Fibroblast of mammary gland (primary cell): ENCODE measurements at places on chromosomes 1 and 21.

DNA sequence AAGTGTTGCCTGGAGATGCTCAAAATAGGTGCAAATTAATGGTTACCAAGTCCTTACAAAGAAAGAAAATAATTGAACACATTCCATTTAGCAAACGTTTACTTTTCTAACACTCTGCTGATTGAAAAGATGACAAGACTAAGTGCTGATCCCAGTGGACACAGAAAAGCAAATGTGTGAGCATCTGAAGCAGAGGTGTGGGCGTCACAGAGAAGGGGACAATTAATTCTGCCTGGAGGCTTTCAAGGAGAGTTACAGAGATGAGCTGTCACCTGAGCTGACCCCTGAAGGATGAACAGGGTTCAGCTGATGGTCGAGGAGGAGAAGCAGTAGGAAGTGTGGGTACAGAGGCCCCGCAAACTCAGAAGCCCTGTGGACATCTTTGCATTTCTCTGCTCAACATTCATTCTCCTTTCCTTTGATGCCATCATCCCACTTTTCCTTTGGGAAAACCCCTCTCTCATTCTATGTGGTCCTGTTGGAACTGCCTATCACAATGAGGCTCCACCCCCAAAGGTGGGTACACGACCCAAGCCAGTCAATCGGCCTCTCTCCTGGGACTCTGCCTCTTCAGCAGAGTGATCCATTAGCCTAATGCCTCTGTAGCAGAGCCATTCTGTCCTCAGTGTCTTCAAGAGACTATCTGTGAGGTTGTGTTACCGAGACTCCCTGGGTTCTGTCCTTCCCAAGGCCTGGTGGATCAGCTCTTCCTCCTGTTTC is 17.2 kb upstream of the PLA2G2E start:
- DNase-seq = no peak

GRCh38 chr1:199305053-199305452 is 666.2 kb downstream of the PTPRC start:
- no peak for DNase-seq

DNA sequence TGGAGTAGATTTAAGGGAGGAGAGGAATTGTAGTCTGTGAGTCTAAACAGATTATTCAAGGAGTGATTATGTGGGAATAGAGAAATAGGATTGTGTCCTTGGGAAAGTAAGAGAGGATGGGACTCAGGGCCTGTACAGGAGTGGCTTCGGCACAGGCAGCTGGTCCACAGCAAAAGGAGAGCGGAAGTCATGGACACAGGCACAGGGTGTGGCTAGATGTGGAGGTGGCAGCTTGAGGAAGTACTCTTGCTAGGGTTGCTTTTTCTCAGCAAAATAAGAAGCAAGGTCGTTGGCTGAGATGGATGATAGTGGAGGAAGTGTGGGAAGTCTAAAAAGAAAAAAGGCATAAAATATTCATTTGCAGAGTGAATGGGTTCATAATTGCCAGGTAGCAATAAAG is 18.5 kb upstream of the ZNF648 start:
- DNase-seq = no peak

DNA sequence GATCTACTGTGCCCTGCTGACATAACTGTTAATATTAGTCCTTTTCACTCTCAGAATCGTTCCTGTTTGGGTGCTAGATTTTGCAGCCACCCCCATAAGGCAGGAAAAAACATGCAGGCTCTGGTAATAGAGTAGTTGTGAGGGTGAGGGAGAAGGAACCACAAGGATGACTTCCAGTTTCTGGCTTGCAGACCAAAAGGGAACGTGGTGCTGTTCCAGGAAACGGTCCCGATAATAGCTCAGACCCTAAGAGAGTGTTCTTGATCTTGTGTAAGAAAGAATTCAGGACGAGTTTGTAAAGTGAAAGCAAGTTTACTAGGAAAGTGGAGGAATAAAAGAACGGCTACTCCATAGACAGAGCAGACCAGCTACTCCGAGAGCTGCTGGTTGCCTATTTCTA is 50.7 kb upstream of the RHOU start:
- DNase-seq = no peak

- DNase-seq = no peak
These were observed 217.1 kb upstream of the CHRM3 start for GRCh38 chr1:239169276-239169675.

DNA sequence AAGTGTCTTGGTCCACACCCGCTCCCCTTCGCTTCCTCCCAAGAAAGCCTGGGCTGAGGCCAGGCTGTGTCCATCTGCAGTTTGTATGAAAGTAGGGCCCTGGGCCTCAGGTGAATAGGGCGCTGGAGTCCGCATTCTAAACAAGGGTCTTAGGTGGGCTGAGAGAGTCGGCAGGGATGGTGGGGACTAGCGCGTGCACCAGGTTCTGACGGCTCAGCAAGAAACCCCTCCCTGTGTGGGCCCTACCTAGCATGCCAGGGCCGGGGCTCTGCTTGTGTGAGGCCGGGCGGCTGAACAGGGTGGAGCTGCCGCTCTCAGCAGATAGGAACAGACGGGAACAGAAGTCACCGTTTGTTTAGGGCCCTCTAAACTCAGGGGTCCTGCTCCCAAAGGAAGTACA is 1.7 kb downstream of the ACTRT2 start:
- no peak for DNase-seq

- no peak for DNase-seq
These were observed 854.4 kb downstream of the LTN1 start for GRCh38 chr21:28138272-28138671.

- no peak for DNase-seq
These were observed 87.2 kb upstream of the CHODL start for GRCh38 chr21:18157406-18157805.

GRCh38 chr1:209326831-209327230 is 256.7 kb upstream of the CAMK1G start:
- DNase-seq = no peak

DNA sequence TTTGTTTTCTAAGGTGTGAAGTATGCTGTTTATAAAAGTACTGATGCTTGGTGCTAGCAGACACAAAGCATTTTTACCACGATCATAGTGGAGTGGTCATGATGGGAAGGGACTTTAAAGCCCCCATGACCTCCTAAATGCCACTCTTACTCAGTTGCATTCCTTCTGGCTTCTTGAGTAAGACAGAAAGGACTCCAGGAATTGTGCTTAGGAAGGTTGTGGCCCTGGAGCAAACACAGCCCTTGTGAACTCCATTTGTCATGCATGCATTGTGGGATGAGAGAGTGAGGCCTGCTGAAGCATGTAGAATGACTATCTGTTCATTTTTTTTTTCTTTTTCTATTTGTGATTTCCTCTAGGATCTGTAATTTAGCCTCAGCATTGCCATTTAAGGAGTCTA is 34.2 kb downstream of the AK5 start:
- DNase-seq = peak; percentile 30

DNA sequence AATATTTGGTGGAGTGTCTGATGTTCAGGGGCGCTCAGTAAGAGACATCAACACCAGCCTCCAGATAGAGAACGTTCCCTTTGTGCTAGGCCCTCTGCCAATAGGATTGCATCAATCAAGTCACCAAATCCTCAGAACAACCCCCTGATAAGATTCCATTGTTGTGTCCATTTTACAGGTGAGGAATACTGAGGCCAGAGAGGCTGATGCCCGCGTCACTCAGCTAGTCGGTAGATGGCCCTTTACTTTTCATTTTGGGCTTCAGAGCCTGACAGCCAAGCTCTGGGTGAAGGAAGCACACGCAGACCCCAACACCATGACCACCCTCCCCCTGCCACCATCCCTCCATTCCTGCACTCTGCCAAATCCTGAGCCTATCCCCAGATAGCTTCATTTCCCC is 406.2 kb downstream of the PTPRU start:
- DNase-seq = no peak
